ENCODE measurements at places on chromosomes 4 and X. TPM values are rescaled to one million over a fixed set of nuclear protein-coding genes. Genes with fewer than 3 reads are reported as not detected.

DNA sequence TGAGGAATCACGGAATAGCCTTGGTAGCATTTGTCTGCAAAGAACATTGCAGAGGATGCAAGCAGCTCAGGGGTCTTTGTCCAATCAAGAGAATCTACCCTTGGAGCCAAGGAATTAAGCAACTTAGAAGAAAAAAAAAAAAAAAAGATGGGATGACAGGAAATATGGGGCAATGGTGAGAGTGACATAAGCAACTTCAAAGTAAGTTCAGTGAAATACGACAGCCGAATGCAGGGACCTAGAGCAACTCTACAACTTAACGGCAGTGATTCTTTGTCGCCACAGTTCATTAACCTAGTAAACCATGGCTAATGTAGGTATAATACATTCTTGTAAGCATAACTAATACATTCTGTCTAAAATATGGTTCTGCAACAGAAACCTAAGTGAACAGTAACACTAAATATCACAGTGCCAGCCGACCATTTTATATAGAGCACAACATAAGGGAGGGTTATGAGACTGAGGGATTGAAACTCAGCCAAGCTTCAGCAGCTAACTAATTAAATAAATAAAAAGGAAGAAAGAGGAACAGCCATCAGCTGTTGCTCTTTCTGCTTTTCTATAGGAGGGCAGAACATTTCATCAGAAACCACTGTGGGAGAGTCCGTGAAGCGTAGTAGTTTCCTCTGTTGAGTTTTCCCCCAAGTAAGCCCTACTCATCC is 74.7 kb downstream of the PPARGC1A start:
- DNase-seq, result peak; percentile 16

GRCh38 chr4:158817562-158818296 is 48.9 kb downstream of the FNIP2 start:
- DNase-seq, result peak; percentile 87

The SSX2B gene
- not detected for total RNA-seq

The BTC gene
- 15.3 TPM for total RNA-seq

The F8A2 gene
- 1.4 TPM for total RNA-seq
